Stimulated activated CD4-positive, alpha-beta T cell treated with anti-CD3 and anti-CD28 coated beads, Interleukin-4, amount 100 ng/mL, for 24 hours (primary cell): ENCODE measurements at places on chromosomes 5 and 9.

- DNase-seq, result no peak
These were observed 169.1 kb upstream of the PIK3R1 start for GRCh38 chr5:68046445-68046844.

- DNase-seq, result no peak
These were observed 200.9 kb downstream of the AUH start for GRCh38 chr9:91160599-91161464.

DNA sequence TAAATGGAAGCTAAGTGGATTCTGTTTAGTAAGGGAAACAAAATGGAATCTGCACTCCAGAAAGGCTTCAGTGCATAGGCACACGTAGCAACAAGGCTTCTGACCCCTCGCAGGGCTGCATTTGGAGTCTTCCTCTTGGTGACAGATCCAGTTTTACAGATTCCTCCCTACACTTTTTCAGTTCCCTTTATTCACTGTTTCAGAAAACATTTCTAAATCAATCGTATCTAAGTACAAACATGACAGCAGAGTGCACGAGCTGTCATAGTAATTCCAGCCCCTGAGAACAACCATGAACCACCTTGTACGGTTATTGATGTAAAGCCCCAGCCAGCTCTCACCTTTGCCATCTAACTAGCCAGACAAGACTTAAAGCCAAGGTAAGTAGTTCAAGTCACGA, 491.6 kb downstream of the SEMA5A start:
- no peak for DNase-seq

- DNase-seq, result no peak
These were observed 298.6 kb upstream of the SLC30A5 start for GRCh38 chr5:68795190-68795589.

GRCh38 chr9:12718482-12719026, 25.4 kb downstream of the TYRP1 start:
- no peak for DNase-seq

- DNase-seq, result no peak
These were observed 378.6 kb upstream of the KLF4 start for GRCh38 chr9:107868186-107868585.

GRCh38 chr5:23627976-23628375, 120.6 kb downstream of the PRDM9 start:
- no peak for DNase-seq

DNA sequence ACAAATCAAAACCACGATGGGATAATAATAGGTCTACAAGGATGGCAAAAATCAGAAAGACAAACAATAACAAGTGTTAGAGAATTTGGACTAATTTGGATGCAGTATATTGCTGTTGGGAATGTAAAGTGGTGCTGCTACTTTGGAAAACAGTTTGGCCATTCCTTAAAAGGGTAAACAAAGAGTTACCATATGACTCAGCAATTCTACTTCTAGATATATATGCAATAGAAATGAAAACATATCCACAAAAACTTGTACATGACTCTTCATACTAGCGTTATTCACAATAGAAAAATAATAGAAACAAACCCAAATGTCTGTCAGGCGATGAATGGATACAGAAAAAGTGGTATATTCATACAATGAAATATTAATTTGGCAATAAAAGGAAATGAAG, 58.3 kb downstream of the JAK2 start:
- DNase-seq, result no peak

DNA sequence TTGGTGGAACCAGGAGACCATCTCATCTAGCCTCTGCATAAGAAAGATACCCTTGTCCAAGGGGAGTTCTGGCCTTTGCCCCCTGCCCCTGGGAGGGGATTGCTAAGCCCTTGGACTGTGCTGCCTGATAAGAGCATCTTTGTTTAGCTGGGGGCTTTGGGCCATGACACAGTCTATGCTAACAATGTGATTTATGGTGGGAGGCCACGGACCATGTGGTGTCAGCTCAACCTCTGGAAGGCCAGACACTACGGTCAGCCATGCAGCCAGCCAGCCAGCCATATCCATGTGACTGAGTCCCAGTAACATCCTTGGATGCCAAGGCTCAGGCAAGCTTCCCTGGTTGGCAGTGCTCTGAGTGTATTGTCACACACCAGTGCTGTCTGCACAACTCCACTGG, 244.4 kb downstream of the FSTL4 start:
- no peak for DNase-seq

GRCh38 chr5:76674330-76675066, 41.4 kb upstream of the F2R start:
- no peak for DNase-seq

- peak; percentile 69 for DNase-seq
These were observed 915 bp downstream of the ZFAND5 start for GRCh38 chr9:72363908-72364678.

DNA sequence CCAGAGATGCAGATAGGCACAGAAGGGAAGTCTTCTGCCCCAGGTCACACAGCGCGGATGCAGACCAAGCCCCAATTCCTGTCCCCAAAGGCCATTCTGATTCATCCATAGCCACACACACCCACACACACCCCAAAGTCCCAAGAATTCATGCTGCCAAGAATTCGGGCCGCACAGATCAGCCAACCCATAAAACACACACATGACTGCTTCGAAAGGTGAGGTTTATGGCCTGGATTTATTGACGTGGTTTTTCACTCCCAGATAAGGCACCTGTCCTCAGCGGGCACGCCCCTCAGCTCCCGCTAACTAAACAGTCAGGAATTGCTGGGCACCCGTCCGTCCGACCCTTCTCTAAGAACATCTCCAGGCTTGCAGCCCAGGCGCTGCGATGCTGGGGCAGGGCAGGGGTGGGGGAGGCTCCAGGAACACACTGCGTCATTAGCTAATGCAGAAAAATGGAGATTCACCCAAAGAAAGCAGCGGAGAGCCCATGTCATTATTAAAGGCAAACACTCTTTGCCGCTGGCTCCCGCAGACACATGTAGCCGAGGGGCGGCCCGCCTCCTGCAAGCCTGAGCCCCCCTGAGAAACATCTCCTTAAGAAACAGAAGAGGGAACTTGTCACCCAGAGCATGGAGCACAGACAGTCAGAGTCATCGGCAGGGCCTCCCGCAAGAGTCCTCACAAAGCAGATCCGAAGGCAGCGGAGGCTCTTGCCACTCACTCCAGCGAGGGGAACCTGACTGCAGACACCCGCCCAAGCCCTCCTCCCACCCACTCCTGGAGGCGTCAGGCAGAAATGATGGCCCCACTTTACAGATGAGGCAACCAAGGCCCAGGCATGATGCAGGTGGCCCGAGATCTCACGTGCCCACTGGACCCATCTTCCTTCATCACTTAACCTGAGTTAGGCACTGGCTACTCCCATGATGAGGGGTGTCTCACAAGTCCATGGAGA, 19.9 kb downstream of the VAV2 start:
- no peak for DNase-seq

DNA sequence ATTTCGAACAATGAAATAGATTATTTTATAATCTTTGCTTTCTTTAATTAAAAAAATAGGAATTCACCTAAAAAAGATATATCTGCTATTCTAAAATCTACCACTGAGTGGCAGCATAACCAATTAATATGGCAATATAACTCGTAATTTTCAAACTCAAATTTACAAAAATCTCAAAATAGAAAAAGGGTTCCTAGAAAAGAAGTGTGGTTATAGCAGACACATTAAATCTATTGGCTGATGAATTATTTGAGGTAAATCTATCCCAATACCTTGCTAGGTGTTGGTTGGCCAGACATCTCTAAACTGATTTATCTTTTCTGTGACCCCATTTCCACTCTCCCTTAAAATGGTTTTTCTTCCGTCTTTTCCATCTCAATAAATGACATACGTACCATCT, 30.2 kb upstream of the NRG2 start:
- DNase-seq, result no peak

GRCh38 chr9:84822589-84823233, 153.2 kb downstream of the NTRK2 start:
- no peak for DNase-seq

GRCh38 chr9:114958844-114959235, 28.4 kb upstream of the TNFSF8 start:
- no peak for DNase-seq

DNA sequence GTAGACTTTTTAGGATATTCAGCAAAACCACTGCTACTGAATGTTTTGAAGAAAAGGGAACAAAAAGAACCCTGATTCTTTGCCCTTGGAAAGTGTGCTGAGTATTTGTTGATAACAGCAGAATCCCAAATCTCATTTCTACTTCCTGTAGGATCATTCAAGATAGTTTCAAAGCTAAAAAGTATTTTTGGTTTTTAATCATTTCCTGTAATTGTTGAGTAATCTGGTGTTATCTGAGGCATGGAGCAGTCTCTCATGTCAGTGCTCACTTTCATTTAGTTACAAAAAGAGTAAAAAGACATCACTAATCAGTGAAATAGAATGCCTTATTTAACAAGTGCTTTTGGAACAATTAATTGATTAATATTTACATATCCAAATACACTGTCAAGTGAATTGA, 56.1 kb downstream of the ITGA2 start:
- DNase-seq, result no peak

DNA sequence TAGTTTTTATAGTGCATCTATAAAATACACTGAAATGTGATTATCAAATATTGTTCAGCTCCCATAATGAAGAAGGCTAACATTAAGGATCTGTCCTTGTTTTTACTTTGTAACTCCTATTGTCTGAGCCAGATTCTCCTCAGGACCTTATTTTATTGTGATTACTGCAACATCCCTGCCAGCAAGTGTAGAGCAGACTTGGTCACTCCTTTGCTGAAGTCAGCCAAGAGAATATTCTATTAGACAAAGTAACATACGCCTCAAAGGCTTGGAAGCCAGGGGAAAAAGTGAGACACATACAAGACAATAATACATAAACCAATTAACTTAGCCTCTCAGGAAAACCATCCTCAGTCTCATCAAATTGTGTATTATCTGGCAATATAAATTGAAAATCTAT, 269.6 kb downstream of the ARL15 start:
- no peak for DNase-seq

DNA sequence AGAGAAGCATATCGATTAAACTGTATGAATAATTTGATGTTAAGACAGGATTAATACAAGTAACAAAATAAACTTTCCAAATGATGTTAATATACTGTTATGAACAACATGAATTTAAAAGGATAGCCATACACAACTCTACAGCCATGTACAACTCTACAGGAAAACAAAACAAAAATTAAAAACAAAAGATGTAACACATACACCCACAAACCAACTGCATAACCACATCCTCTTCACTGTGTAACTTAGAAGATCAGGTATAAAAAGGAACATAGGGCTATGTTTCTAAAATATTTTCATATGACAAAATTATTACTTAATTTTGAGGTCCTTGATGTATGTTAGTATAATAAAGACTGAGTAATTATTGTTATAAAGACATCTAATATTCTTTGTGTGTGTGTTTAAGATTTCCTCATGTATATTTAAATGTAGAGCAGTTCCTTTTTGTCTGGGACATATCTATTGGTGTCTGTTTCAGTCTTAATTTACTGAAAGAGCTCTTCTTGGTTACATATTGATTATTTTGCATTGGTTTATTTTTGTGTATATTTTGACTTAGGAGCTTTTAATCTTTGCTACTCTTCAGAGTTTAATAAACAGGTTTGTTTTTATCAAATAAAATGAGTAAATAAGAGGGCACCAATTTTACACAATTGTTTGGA, 966.8 kb upstream of the CTNND2 start:
- DNase-seq, result no peak

DNA sequence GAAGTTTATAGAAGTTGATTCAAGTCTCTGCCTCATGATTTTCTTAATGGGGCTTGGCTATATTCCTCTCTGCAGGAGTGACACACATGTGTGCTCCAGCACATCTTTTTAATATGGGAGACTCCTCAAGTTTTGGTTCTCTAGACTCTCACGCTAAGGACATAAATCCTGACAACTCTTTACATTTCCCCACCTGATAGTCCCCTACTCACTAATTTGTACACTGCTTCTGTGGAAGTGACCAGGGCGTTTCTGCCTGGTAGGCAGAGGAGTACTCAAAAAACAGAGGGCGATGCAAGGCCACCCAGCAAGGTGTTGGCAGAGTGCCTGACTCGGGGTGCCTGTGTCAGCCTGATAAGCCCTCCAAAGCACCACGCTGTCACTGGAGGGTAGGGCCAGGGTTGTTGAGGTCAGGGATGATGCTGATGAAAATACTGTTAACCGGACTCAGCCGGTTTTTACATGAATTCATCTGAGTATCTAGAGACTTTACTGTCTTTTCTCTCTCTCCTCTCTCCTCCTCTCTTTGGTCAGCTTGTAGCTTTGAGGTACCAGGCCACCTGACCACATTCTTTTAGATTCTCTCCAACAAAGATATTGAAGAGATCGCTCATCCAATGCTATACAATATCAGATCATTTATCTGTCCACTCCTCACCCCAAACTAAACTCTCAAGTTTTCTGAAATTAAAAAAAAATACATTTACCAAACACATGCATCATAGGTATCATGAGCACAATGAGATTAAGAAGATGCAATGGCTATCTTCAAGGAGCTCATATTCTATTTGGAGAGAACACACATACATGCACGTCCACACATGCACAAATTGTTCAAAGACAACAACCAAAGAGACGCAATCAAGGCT, 205.2 kb downstream of the PIK3R1 start:
- DNase-seq, result no peak

DNA sequence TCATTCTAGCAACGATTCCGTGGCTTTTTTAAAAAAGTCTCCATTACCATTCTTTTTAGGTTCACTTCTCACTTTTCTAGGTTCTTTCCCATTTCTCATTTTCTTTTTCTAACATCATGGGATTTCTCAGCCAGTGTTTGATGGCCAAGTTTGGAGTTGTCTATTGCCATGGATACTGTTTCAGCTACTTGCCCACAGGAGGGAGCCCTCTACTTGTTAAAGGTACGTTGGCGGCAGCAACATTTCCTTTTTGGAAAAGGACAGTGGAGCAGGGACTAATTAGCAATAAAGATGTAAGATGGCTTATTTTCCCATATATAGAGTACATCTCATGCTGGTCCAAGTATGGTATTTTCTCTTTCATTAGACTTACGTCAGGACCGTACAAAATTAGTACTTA, 2257.5 kb upstream of the C9orf72 start:
- no peak for DNase-seq
